ENCODE measurements at places on chromosomes 4 and X. TPM values are rescaled to one million over a fixed set of nuclear protein-coding genes. Genes with fewer than 3 reads are reported as not detected.
A peak's percentile ranks its signal among the peaks of the same experiment; 100 is the strongest.

Gene ARMCX6
- 75.5 TPM for total RNA-seq

Gene SLC34A2
- total RNA-seq, result not detected

Gene LSM6
- 60.4 TPM for total RNA-seq

Gene FRAS1
- total RNA-seq, result not detected

- no peak overlapping the region for H3K27ac ChIP-seq
- DNase-seq, result no peak
- no peak overlapping the region for H3K4me3 ChIP-seq
- no peaks in the 10 kb centered on the region for H3K36me3 ChIP-seq
- H3K4me1 ChIP-seq, result no peaks in the 10 kb centered on the region
- H3K27me3 ChIP-seq, result no peaks in the 10 kb centered on the region
Measured at GRCh38 chr4:587671-588350, 11.7 kb upstream of the TMEM271 start.

GRCh38 chrX:9466124-9466495 is 1.3 kb downstream of the TBL1X start:
- H3K27me3 ChIP-seq, result peaks cover 3% of the 10 kb centered on the region
- H3K4me1 ChIP-seq, result peaks cover 32% of the 10 kb centered on the region
- peaks cover 14% of the 10 kb centered on the region for H3K36me3 ChIP-seq
- peak; percentile 75 for DNase-seq
- peak overlapping the region; percentile 76 for H3K27ac ChIP-seq
- peak overlapping the region; percentile 85 for H3K4me3 ChIP-seq

GRCh38 chr4:104811727-104812126 is 317.0 kb upstream of the CXXC4 start:
- H3K4me1 ChIP-seq, result no peaks in the 10 kb centered on the region
- H3K36me3 ChIP-seq, result no peaks in the 10 kb centered on the region
- no peak overlapping the region for H3K4me3 ChIP-seq
- no peaks in the 10 kb centered on the region for H3K27me3 ChIP-seq
- no peak for DNase-seq

DNA sequence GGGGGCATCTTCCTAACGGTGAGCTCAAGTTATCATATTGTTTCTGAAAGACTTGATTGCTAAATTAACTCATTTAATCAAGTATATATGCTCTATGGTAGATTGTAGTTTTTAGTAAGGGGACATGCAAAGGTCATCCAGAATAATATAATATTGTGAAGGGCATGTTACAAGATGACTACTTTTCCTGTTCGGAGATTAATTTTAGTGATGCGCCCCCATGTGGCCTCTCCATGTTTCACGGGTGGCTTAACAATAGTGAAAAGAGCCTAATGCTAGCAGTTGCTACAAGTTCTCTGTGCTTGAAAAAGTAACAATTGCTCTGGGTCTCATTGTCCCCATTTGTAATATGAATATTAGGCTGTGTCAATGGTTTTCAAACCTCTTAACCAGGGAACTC is 12.2 kb downstream of the SMPX start:
- H3K4me1 ChIP-seq, result no peaks in the 10 kb centered on the region
- peaks cover 20% of the 10 kb centered on the region for H3K27me3 ChIP-seq

GRCh38 chrX:10064736-10065135 is 92.0 kb upstream of the CLCN4 start:
- DNase-seq, result no peak
- H3K4me1 ChIP-seq, result peaks cover 5% of the 10 kb centered on the region
- H3K27ac ChIP-seq, result no peak overlapping the region
- peaks cover 11% of the 10 kb centered on the region for H3K36me3 ChIP-seq
- H3K27me3 ChIP-seq, result peaks cover 1% of the 10 kb centered on the region

DNA sequence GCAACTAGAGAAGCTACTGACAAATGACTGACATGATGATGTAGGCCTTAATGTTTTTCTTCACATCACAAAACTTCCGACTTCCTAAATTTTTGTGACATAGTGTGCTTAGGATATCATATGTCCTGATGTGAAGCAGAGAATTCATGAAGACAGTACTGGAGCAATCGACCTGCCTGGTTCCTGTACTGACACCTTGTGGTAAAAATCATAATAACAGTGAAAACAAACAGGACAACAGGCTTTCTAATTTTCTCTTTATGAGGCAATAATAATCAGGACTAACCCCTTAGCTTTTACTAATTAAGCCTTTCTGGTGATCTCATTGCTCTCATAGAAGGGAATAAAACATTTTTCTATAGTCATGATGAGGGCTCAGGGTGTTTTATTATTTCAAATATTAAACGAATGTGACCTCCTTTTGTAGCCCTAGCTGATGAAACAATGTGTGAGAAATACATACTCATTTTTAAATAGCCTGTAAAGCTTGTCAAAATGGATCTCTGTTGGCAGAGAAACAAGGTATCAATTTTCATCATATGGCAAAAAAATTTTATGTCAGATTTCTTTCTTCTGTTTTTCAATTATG is 158.4 kb downstream of the TENT5D start:
- no peaks in the 10 kb centered on the region for H3K4me1 ChIP-seq
- no peaks in the 10 kb centered on the region for H3K36me3 ChIP-seq
- H3K4me3 ChIP-seq, result no peak overlapping the region
- no peak for DNase-seq

DNA sequence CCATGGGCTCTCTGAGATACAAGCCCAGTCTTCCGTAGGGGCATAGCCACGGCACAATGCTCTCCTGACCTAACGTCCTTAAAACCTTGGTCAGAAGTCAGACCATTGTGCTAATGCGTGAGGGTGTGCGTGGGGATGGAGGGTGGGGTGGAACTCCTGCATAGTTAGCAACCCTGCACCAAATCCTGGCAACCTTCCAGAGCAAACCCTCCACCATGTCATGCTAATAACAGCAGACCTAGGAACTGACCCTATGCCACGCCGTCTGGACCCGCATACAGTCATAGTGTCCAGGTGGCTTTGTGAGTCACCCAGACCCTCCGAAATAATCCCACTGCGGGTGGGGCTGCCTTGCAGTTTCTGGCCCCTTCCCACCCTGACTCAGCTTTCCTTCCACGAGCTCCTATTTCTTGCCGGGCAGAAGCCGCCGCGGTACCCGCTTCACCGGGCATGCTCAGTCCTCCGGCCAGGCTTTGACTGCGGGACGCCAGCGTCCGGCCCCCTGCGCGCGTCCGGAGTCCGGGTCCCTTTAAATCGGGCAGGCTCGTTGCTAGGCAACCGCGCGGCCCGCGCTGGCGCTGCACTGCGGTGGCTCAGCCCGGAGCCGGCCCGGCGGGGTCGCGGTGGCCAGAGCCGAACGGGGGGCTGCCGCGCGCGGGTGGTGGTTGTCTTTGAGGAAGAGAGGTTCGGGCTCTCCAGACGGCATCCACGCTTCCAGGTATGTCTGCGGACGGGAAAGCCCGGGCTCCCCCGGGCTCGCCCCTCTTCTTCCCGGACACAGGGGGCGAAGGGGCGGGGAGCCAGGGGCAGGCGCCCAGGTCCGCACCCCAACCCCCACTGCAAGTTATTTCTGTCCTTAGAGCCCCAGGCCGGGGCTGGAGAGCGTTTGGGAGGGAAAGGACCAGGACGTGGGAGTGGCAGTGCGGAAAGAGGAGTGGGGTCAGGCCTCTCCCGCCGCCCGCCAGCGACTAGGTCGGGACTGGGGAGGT is at the start of gene CCDC160:
CCDC160 (plus strand) TSS at position 557 of the 989 bp plus-strand sequence. CDS start 7,619 bp downstream, outside the sequence.
- peaks cover 2% of the 10 kb centered on the region for H3K27me3 ChIP-seq
- peaks cover 11% of the 10 kb centered on the region for H3K4me1 ChIP-seq
- no peaks in the 10 kb centered on the region for H3K36me3 ChIP-seq
- no peak within 1 kb of the TSS for H3K27ac ChIP-seq

DNA sequence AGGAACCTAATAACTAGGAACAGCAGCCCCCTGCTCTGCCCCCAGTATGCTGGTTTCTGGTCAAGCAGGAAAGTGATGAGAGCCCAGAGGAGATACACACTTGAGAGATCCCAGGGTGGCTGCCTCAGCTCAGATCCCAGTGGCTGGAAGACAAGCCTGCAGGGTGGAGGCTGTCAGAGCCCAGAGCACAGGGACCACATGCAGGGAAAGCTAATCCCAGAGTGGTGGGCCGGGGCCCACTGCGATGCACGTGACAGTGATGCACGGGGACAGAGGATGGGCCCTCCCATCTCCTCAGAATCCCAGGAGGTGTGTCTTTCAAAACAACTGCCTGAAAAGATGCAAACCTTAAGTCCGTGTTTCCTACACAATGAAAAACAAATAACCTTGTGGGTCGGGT is 29.1 kb upstream of the CRMP1 start:
- H3K27me3 ChIP-seq, result no peaks in the 10 kb centered on the region
- H3K4me3 ChIP-seq, result no peak overlapping the region
- no peak for DNase-seq
